ENCODE measurements at places on chromosomes 13 and 19.
A peak's percentile ranks its signal among the peaks of the same experiment; 100 is the strongest.

DNA sequence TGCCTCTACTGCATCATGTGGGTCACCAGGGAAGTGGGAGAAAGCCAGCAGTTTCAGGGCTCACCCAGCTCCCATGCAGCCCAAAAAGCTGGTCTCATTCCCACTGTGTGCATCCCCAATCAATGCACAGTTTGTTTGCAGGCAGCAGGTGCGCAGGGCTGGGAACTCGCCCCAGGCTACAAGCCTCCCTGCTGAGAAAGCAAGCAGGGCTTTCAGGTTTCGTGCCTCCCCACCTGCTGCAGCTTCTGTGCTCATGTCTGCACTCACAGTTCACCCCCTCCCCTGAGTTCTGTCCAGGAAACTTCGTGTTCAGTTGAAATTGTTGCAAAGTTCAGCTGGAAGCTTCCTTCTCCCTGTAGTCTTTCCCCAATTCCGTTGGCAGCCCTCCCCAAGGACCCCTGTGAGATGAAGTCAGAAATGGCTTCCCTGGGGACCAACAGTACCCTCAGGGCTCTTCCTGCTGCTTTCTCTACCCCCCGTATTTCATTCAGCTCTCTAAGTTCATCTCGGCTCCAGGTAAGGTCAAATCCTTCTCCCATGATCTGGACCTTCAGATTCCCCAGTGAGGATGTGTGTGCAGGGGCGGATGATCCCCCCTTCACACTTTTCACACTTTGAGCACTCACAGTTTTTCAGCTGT lies 10.3 kb upstream of the KLK3 start:
- DNase-seq = no peak

DNA sequence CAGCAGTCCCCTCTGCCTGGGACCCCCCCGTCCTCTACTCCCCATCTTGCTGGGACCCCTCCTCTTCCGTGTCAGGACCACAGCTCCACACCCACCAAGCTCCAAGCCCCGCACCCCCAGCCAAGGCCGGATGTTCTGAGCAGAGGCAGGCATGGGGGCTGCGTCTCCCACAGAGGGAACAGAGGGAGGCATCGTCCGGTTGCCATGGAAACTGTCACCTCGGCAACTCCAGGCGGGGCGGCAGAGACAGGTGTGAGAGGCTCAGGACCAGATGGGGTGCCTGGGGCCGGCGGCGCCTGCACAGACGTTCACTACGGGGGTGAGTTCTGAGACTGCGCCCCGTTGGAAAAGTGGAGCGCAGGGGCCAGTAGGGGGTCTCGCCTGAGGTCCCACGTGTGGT lies 5.4 kb downstream of the RNU6-9 start:
- peak; percentile 48 for DNase-seq

- no peak for DNase-seq
Observed at GRCh38 chr19:39942366-39942730, 7.9 kb upstream of the FCGBP start.

DNA sequence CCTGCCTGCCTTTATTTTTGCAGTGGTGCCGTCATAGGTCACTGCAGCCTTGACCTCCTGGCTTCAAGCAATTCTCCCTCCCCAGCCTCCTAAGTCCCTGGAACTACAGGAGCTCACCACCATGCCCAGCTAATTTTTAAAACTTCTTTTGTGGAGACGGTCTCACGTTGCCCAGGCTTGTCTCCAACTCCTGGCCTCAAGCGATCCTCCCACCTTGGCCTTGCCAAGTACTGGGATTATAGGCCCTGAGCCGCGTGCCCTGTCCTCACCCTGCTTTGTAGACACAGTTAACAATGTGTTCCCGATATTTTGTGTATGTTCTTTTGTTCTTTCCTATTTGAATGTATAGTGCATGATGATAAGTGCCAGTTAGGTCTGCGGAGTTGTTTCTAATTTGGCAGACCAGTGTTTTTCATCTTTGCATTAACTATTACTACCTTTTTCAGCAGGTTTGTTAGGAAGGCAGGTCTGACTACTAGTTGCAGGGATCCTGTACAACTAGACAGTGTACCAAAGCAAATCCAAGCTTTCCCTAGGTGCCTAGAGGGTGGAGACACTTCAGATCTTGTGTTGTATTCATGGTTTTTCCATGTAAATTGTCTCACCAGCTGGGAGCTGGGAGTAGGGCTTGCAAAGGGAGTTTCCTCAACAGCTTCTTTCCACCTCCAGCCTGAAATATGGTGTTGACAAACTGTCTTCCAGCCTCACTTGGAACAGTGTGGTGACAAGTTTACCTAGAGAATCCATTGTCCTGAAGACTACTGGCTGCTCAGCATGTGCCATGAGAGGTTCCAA lies 9.5 kb upstream of the WTIP start:
- DNase-seq = no peak

DNA sequence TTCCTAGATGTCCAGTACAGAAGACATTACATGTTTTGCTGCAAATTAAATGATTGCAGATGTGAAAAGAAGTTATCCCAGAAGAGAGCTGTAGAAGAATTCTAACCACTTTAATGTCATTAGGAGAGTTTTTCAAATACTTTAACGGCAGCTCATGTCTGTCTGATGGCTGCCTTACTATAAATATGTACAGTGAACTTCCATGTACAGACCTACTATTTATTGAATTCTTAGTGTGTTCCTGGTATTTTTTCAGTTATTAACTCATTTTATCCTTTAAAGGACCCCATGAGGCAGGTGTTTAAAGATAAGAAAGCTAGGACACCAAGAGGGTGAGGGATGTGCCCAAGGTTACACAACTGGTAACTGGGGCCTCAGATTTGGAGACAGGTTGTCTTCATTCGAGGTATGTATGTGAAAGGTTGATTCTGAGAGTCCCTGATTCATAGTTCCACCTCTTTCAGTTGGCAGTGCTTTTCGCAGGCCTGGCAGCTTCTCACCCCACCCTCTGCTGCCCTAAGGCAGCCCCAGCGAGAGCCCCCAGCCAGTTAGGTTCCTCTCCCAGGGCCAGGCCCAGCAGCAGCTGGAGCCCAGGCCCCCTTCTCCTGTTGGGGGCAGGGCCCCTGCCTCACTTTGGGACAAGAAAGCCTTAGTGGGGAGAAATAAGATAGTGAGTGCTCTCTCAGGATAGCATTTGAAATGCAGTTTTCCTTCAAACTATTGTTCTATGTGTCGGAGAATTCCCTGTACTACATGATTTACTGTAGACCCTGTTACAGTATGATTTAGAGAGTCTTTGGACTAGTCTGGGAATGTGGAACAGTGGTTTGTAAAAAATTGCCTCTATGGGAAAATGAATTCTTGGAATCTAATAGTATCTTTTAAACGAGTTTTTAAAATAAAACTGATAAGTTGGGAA lies 67.7 kb upstream of the TEX29 start:
- no peak for DNase-seq

DNA sequence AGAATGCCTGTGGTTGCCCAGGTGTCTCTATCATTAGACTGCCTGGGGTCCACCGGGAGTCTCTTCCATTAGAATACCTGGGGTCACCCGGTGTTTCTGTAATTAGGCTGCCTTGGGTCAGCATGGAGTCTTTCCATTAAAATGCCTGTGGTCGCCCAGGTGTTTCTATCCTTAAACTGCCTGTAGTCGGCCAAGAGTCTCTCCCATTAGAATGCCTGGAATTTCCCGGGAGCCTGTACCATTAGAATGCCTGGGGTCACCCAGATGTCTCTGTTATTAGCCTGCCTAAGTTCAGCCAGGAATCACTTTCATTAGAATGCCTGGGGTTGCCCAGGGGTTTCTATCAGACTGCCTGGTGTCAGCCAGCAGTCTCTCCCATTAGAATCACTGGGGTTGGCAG lies 1492.8 kb downstream of the UQCRFS1 start:
- no peak for DNase-seq

DNA sequence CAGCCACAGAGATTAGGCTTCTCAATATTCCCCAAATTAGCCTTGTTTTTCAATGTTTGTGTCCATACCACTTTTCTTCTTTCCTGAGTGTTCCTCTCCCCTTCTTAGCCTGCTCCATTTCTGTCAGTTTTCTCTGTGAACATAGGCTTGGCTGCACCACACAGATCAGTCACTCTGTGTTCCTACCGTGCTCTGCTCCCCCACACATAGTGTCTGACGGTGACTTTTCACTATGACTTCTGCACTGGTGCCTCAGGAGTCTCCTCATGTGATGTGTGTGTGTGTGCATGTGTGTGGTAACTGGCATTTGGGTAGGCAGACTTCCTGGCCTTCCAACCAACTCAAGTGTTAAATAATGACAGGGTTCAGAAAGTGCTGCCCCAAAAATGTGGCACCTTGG lies 47.9 kb upstream of the MYCBP2 start:
- no peak for DNase-seq

DNA sequence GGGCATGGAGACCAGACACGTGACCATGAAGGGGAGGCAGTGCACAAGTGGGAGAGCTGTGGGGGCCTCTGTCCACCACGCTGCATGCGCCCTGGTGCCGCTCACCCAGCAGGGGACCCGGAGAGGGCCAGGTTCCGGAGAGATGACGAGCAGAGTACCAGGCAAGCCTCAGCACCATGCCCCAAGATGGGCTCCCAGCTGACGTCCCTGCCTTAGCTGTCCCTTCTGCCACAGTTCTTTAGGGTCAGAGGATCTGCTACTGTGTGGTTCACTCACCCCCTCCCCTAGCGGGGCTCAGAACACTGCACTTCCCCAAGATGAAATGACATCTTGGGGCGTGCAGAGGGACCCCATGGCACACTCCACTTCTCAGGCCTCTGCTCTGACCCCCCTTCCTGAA lies 9.6 kb upstream of the PRKD2 start:
- DNase-seq = no peak

DNA sequence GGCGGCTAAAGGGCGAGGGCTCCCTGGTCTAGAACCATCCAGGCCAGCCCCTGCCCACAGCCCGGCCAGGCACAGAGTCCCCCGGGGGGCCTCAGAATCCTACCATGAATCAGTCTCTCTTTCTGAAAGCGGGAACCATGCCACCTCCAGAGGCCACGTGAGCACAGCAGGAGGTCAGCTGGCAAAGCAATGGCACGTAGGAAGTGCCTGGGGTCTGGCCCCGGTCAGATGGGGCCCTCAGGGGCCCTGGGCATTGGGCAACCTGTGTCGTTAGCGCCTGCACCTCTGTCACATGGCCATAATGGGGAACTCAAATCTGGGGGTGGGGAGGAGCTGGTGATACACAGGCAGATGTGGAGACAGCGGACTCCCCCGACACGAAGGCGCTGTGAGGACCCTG lies 8.8 kb downstream of the MFSD12 start:
- DNase-seq = no peak

DNA sequence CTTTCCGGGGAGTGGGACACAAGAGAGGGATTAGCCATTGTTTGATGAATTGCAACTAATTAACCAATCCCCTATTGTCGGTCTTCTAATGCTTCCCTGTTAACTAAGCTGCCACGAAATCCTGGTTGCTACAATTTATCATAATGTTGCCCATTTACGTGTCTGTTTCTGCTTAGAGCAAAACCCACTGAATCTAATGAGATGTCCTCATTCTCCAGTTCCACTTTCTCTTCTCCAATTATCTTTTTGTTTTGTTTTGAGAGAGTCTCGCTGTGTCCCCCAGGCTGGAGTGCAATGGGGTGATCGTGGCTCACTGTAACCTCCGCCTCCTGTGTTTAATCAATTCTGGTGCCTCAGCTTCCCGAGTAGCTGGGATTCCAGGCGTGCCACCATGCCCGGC lies 5.2 kb upstream of the DPP9 start:
- no peak for DNase-seq

DNA sequence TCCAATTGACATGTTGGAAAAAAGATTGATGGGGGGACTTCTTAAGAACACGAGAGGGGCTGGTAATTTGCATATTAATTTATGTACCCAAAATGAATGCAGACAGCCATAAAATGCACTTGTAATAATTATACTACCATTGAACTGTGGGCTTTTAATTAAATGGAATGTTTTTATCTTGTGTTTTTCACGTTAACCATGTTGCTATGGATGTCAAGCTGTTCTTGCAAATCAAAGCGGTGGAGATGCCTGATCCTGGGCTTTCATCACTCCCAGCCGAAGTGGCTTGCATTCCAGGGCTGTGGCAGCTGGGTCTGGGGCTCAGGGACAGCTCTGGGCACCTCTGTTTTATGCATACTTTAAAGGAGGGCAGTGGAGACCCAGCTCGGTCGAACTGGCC lies 179.4 kb upstream of the TMTC4 start:
- DNase-seq = no peak

- no peak for DNase-seq
Observed at GRCh38 chr19:46408664-46409039, 4.7 kb downstream of the CCDC8 start.

GRCh38 chr13:94330552-94331071 lies 148.9 kb downstream of the DCT start:
- DNase-seq = no peak

- DNase-seq = no peak
Observed at GRCh38 chr19:38251564-38252051, 4.6 kb downstream of the PPP1R14A start.

- no peak for DNase-seq
Observed at GRCh38 chr19:55488986-55489710, 912 bp downstream of the SSC5D start.

DNA sequence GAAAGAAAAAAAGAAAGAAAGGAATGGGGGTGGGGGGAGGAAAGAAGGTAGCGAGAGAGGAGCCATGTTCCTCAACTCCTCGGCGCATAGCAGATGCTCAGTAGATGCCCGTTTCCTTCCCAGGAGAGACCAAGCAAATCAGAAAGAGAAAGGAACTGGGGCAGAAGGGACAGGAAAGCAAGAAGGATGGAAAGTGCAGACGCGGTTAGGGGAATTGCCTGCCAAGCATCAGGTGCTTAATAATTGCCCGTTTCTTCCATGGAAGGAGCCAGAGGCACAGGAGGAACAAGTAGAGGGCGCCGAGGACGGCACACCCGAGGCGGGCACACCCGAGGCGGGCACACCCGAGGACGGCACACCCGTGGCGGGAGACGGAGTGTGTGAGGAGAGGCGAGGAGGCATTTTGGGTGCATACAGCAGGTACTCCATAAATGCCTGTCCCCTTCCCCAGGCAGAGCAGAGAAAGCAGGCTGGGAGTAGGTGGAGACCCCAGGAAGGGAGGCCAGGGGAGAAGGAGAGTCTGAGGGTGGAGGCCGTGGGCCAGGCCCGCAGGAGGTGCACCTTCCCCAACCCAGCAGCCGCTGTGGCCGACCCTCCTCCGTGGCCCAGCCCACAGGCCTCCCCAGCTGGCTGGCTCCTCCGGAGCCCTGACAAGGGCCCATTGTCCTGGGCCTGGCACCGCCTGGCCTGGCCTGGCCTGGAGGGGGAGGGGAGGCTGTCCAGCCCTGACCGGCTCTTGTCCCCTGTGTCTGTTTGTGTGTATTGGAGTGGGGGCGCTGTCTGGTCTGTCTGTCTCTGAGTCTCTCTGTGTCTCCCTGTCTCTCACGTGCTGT lies 14.6 kb downstream of the JOSD2 start:
- no peak for DNase-seq
